HCEC 1CT (cell line): ENCODE measurements at places on chromosomes 5 and 9.

GRCh38 chr5:4386152-4386551 is 754.0 kb upstream of the ADAMTS16 start:
- no peak for DNase-seq

DNA sequence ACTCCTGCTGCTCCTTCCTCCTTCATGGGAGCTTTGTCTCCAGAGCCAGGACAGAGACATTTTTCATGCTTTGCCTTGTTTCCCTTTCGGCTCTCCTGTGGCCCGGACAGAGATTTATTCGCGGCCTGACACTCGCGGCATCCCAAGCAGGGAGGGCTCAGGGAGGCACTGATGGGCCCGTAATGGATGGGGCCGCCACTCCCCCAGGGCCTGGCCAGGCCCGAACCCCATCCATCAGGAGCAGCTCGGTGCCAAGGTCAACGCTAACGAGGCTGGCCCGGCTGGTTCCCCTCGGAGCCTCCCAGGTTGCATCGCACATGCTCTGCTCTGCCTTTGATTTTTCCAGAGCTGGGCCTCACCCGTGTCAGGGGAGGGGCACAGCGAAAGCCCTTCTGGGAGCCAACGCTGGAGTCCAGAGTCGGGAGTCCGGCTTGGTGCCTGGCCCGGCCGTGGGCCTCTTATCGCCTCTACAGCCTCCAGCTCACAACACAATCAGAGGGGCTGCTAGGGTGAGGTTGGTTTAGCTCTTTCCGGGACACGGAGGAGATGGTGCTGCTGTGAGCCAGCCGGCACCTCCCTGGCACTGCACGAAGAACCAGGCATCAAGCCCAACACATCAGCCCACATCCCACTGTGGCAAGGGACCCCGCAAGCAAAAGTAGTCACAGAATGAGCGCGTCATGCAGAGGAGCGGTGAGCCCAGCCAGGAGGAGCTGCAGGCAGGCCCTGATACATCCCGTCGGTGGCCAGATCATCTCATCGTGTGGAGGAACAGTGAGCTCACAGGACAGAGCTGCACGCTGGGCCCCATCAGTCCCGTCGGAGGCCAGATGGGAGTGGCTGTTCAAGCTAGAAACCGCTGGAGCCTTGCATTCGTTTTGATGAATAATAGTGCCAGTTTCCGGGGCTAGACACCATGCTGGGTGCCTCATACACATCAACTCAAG is 72.2 kb upstream of the BARHL1 start:
- no peak for DNase-seq

- DNase-seq, result no peak
Measured at GRCh38 chr5:162664846-162665245, 597.3 kb downstream of the GABRG2 start.

- no peak for DNase-seq
Measured at GRCh38 chr5:176803943-176804498, 6.3 kb upstream of the UNC5A start.
